H4 (cell line): ENCODE measurements at places on chromosomes 6 and 20. TPM values are rescaled to one million over a fixed set of nuclear protein-coding genes. Genes with fewer than 3 reads are reported as not detected.

The TUBB2A gene
- total RNA-seq: 46.3 and 49.0 TPM in 2 replicates

The LY6G6D gene
- not detected in 2 replicates for total RNA-seq

The SLC16A10 gene
- 1.9 and 3.5 TPM in 2 replicates for total RNA-seq

The SKIC2 gene
- 21.1 and 23.8 TPM in 2 replicates for total RNA-seq

The NHLRC1 gene
- total RNA-seq: 0.04 and 0.29 TPM in 2 replicates

The IL20RA gene
- total RNA-seq: 0.14 TPM in 1 of 2 replicates, not detected in the other

DNA sequence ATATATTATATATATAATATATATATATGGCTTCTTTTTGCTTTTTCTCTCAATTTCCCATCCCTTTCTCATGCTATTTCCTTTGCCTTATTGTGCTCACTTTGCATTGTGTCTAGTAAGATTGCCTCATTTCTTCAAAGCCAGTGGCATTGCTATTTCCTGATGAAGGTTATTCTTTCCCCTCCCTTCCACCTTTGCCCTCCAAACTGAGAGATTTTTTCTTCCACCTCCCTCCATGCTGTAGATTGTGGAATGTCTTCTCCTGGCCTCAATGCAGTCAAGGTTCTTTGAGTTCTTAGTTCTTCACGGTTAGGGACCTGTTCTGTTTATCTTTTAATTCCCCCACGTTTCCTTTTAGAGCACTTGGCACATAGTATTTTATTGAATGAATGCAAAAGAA is 17.2 kb downstream of the SH3BGRL2 start:
- no peak for DNase-seq

GRCh38 chr6:40341726-40342125 is 245.4 kb downstream of the LRFN2 start:
- no peak for DNase-seq

- no peak for DNase-seq
Observed at GRCh38 chr6:165655191-165655590, 7.8 kb downstream of the PDE10A start.

DNA sequence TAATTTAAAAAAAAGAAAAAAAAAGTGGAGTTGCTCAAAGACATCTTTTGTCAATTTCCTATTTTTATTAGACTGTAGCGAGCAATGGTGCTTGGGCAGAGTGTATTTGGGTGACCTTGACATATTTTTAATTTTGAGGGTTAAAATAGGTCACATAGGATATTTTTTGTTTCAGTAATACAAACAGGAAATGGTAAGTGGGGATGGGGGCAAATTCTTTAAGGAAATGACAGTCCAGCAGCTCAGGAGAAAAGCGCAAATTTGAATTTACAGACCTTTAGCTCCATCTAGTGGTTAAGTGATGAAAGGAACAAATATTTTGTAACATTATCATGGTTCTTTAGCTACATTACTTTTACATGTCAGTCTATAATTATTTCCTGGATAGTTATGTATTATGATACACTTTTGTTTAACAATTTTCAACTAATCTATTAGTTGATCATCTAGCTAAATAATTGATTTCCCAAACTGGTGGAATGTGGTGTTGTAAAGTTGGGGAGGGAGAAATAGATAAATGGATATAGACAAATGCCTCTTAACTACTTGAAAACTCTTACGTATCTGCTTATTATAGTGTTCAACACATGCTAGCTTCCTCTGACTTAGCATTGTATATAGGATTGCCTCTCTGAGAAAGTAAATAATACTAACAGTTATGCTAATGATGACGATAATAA is 10.0 kb downstream of the CITED2 start:
- peak; percentile 49 for DNase-seq

GRCh38 chr6:112502351-112503090 is 155.4 kb downstream of the RFPL4B start:
- DNase-seq: peak; percentile 13

DNA sequence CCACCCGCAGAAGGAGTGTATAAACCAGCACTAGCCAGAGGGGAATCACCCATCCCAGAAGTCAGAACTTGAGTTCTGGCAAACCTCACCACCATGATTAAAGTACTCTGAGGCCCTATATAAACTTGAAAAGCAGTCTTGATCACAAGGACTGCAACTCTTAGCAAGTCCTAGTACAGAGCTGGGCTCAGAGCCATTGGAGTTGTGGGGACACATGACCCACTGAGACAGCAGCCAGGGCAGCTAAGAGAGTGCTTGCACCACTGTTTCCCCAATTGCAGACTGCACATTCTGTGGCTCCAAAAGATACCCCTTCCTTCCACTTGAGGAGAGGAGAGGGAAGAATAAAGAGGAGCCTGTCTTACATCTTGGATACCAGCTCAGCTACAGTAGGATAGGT is 4.7 kb upstream of the MCM9 start:
- no peak for DNase-seq

GRCh38 chr6:33080127-33081089 is 4.6 kb downstream of the HLA-DPB1 start:
- peak; percentile 84 for DNase-seq
